NCI-H69 (cell line): ENCODE measurements at places on chromosomes 6 and 20.

DNA sequence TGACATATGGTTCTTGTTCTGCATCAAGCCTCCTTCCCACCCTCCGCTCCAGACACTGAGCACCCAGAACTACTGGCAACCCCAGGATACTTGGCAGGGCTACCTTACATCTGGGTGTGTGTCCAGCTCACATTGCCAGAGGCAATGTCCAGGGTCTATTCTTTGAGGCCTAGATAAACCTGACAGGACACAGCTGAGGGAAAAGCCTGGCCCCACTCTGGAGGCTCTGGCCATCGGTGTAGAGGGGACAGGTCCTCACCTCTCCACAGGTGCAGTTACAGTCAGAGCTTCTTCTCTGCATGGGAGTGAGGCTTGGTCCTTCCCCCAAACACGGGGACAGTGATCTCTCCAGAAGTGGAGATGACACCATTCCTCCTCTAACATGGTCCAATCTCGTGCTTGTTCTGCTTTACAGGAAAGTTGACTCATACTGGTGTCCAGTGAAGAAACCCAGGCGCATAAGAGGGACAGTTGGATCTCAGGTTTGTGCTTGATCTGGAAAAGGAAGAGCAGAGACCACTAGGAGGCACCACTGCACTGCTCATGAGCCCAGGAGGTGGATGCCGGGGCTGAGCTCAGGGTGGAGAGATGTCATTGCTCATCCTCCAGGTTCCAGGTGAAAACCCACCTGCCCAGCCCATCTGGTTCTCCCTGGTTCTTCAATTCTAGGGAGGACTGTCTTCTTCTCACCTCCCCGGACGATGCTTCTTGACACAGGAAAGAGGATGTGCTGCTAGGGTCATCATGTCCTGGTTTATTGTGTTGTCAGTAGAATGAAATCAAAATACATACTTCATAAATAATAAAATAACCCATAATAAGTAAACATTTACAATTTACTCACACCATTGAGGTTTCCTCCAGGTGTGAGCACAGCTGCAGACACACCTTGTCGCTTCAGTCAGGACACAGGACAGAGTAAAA is 14.7 kb downstream of the HLA-F start:
- peak; percentile 54 for DNase-seq

DNA sequence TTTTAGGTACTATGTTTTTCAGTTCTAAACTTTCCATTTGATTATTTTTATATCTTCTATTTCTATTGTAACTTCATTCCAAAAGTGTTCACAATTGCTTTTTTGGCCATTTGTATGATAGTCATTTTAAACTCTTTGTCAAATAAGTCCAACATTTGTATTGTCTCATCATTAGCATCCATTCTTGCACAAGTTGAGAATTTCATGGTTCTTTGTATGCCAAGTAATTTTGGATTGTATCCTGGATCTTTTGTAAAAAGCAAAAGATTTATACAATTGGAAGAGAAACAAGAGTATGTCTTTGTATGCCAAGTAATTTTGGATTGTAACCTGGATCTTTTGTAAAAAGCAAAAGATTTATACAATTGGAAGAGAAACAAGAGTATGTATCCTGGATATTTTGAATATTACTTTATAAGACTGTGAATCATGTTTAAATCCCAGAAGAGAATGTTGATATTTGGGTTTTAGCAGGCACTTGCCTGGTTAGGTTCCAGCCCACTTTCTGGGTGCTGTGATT is 36.9 kb upstream of the NT5E start:
- DNase-seq: no peak

DNA sequence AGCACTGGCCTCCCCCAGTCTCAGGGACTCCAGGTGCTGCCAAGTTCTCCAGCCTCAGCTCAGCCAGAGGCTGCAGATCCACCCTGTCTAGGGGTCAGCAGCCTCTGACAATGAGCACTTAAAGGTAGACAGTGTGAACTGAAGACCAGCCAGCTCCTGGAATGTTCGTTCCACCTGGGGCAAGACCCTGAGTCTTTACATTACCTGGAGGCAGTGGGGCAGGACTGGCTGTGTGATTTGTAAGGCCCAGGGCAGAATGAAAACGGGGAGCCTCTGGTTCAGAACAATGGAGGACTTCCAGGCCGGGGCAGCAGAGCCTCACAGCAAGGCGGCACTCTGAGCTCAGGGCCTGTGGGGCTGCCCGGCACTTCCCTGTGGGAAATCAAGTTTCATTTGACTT is 65.0 kb downstream of the CTCFL start:
- no peak for DNase-seq

GRCh38 chr6:72683797-72684196 is 61.9 kb downstream of the KCNQ5 start:
- DNase-seq: no peak

DNA sequence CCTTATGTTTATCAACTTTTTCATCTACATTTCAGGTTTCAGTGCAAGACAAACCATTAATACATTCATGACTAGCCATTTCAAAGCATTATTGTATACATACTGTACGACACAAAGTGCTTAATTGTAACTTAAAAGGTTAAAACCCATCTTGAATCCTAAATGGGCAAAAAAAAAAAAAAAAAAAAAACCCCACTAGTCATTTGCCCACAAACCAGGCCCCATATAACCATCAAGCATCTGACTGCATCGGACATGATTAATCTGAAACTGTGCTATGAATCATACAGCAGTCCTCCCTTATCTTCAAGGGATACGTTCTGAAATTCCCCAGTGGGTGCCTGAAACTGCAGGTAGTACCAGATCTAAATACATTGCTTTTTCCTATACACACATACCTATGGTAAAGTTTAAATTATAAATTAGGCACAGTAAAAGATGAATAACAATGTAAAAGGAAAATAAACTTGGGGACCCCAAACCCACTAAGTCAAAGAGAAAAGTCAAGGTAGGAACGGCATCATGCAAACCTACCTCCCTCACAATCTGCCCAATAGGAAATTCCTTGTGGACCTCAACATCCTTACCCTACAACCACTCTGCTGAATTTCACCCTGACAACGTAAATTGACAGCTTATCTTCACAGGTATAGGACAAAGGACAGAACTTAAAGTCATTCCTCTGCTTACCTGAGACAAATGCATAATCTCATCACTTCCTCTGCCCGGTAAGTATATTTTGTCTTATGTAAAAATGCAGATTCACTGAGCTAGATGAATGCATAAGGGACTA is 14.3 kb downstream of the B4GALT5 start:
- DNase-seq: no peak

DNA sequence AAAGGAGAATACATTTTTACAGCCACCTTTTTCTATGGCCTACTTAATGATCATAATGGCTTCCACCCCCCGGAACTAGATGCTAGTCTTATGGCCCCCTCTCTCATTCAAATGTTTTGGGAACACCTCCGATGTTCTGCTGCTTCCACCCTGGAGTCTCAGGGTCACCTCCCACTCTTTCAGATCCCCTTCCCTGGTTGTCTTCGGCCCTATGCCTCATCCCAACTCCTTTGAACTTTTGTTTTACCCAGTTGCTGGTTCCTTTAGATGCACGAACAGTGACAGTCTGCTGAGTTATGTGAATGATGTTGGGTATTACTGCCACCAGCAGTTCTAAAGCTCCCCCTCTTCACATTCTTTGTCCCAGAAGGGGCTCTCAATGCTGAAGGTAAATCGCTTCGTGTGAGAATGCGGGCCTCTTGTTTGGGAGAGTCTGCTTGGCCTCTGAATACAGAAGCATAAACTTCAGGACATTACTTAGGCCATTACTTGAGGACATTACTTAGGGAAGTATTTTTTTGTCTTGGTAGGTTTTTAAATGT is 309.1 kb downstream of the SOX4 start:
- DNase-seq: no peak

DNA sequence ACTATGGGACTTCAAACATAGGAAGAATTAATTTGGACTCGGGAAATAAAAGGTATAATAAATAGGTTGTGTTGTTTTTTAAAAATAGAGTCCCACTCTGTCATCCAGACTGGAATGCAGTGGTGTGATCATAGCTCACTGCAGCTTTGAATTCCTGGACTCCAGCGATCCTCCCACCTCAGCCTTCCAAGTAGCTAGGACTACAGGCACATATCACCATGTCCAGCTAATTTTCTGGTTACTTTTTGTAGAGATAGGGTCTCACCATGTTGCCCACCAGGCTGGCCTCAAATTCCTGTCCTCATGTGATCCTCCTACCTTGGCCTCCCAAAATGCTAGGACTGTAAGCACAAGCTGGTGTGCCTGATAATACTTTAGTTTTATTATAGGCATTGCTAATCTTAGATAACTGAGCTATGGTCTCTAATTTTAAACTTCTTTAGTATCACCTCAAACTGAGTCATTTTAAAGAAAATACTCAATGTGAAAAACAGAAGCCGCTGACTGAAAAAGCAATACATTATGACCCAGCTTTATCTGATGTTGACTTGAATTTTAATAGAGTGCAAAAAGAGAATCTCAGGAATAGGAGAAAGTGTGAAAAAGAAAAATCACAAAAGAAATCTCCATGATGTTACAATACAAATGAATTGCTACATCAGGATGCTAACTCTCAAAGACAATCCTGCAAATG is 251.0 kb downstream of the RNGTT start:
- no peak for DNase-seq

DNA sequence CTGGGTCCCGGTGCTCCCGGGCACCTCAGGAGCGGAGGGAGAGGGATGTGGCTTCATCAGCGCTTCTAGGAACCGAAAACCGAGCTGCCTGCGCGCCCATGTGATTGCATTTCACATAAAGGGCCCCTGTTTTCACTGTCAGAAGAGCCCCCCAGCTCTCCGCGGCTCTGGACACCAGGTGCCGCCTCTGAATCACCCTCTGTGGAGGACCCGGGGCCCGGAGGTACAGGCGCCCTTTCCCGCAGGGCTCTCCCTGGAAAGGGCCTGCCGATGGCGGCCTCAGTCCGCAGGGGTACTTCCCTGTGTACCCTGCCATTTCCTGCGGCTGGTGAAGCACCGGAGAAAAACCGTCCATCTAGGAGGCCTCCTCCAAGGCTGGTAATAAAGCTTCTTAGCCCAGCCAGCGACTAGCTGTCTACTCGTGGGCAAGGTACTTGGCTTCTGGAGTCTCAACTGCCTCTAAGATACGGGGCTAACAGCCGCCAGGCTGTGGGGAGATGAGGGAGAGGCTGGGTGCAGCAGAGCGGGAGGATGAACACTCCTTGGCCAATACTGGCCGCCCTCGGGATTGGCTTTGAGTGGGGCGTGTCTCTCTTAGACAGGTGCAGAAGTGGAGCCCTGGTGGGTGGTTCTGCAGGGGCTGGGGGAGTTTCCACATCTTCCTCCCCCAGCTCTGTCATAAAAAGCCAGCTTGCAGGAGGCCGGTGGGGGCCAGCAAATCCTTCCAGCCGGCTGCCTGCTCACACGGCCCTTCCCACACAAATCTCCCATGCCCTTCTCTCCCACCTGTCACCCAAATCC is 1.6 kb downstream of the PPP1R16B start:
- DNase-seq: peak; percentile 67

GRCh38 chr6:143368426-143368825 is 82.1 kb downstream of the ADAT2 start:
- DNase-seq: no peak

DNA sequence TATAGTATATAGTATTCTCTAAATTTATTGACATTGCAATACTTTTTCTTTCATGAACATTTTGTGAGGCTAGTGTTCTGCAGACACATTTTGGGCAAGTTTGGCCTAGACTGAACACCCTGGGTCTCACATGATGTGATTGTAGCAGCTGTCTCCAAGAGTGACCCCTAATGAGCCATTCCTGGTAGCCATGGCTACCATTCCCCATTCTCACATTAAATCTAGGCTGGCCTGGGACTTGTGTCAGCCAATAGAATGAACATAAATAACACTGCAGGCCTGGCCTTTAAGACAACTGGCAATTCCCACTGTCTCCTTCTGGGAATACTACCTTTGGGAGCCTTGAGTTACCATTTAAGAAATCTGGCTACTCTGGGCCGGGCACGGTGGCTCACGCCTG is 38.0 kb upstream of the TASP1 start:
- peak; percentile 9 for DNase-seq

DNA sequence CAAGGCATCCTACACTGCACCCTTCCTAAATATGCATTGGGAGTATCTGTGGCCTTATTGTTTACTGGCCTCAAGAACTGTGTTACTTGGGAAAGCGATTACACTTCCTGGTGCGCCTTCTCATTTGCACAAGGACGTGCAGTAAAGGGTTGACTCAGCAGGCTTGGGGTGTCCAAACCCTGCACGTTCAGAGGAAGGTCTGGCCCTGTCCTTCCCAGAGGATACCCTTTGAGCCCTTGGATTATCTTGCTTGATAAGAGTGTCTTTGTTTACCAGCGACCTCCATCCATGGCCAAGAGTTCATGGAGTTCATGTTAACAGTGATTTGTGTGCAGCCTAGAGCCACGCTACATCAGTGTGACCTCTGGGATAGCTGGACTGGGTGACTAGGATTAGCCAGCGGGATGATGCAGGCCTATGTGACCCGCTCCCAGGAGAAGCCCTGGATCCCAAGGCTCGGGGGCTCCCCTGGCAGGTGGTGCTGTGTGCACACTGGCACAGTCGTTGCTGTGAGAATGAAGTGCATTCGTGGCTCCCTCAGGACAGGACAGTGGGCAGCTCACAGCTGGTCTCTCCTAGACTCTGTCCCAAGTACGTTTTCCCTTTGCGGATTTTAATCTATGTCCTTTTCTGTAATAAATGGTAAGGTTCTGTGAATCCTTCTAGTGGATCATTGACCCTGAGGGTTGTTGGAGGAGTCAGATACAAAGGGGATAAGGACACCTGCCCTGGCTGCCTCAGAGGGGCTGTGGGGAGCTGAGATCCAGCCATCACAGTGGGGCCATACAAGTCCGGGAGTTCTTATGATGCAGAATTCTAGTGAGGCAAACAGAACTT is 73.5 kb downstream of the TTLL2 start:
- no peak for DNase-seq

DNA sequence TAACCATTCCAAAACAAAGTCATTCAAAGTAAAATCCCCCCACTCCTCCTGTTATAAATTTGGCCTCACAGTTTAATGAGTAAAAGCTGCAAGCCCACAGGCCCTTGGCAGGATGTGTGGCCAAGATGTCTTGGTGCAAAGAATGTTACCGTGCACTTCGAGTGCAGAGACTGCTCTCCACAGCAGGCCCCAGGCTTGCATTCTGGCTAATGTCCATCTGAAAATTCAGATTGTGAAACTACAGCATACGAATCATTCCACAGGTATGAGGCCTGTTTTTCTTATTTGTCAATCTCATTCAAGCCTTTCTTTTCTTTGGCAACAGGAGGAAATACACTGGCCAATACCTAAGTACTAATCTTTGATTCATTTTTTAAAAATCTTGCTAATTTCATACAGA is 7.1 kb downstream of the RPS6KA2 start:
- no peak for DNase-seq

- DNase-seq: no peak
These were observed 75.2 kb downstream of the STXBP5 start for GRCh38 chr6:147279427-147279826.
